AG09309 (cell line): ENCODE measurements at places on chromosomes 7 and 10.

- DNase-seq = no peak
Measured at GRCh38 chr10:130928306-130928705, 383.2 kb downstream of the TCERG1L start.

DNA sequence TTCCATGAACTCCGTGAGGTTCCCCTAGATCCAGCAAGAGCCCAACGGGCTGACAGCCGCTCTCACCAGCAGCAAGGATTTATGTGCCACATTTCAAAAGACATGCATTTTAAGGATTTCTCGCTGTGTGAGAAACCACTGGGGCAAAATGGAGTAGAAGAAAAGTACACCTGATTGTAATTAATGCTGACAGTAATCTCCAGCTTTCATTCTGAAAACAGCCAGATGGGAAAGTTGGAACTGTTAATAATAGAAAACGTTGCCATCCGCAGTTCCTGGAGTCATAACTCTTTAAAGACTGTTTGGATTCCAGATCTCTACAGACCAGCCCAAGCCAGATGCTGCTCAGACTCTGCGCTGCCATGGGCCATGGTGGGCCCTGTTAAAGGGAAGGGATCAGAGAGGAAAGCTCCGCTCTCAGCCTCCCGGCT is 216.9 kb upstream of the GLI3 start:
- DNase-seq = no peak

DNA sequence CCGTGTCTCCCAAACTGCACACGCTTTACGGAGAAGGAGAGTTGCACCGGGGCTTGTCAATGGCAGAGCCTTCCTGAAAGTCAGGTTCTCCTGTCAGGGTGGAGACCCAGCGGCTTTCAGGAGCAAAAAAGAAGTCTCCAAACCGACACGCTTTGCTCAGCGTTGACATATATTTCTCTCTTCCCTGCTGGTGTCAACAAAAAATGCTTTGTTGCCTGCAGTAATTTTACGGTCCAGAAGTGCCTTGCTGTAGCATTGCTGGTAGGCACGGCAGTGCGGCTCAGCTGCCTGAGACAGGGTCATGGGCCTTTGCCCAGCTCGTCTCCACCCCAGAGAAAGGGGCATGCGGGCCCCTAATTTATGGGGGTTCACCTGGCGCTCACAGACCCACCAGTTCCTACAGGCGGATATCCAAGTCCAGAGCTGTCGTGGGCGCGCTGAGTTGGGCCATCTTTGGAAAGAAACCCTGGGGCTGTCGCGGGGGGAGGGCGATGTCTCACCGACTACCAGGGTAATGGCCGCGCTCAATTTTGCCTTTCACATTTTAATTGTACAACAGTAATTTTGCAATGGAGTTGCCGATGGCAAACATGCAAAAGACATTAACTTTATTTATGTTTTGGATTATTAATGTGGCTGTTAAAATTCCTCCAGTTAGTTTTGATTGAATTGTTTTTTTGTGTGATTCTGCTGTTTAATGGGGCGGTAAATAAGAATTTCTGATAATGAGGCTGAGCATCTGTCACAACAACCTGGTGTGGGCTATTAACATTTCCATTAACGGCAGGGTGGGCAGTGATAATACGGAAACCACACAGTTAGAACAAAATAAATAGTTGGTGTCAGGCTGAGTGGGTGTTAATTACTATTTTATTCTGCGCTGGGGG is 478.2 kb upstream of the FOXK1 start:
- no peak for DNase-seq

DNA sequence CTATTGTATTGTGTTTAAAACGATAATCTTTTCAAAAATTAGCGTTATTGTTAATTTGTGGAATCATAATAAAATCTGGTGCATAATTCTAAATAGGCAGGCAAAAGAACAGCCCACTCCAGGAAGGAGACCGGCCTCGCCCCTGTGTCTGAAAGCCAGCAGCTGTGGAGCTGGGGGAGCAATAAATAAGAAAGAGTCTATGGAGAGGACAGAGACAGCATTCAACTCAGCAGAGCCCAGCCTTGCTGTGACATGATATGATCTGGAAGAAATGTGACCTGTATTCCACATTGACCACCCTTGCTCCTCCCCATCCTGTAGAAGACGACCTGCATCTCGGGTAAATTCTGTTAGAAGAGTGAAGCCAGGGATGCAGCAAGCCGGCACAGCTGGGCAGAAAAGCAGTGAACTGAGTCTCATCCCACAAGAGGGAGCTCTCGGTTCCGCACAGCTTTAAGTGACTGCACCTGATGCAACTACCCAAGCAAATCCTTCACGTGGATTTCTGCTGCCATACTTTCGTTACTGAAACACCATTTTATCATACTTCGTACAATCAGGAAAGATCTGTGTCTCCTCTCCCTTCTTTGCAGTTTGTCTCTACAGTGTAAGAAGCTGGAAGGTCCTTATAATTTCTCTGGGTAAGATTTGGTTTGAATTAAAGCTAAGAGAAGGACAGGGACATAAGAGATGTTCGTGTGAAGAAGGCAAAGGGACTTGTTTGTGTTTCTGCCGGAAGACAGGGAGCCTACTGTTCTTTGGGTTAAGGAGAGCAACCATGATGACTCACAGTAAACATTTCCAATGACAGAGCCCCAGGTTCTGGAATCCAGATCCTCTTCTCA is 427.1 kb downstream of the GPAM start:
- DNase-seq = no peak

- no peak for DNase-seq
Measured at GRCh38 chr7:2049111-2049781, 183.5 kb downstream of the MAD1L1 start.

DNA sequence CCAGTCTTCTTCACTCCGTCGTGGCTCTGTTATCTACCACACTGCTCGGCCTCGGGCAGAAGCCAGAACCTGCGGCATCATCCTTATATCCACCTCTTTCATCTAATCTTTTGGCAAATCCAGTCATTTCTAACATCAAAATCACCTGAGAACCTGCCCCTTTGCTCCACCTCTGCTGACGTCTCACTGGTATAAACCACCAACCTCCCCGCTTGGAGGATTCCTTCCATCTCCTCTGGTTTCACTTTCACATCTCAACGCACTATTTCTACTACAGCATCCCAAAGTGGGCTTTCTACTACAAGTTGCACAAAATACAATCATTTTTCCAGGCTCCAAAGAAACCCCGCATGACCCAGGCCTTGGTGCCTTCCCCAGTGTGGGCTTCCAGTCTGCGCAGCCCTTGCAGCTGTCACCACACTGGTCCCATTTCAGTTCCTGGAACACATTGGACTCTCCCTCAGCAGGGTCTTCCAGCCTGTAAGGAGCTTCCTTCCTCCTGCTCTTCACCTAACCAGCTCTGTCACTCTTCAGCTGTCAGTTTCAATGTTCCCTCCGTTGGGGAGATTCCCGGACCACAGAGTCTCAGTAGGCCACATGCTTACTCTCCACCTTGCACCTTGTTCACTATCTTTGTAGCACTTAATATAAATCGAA is 85.0 kb downstream of the PRKCQ start:
- no peak for DNase-seq

- no peak for DNase-seq
Measured at GRCh38 chr10:127790066-127790624, 53.2 kb downstream of the FOXI2 start.

DNA sequence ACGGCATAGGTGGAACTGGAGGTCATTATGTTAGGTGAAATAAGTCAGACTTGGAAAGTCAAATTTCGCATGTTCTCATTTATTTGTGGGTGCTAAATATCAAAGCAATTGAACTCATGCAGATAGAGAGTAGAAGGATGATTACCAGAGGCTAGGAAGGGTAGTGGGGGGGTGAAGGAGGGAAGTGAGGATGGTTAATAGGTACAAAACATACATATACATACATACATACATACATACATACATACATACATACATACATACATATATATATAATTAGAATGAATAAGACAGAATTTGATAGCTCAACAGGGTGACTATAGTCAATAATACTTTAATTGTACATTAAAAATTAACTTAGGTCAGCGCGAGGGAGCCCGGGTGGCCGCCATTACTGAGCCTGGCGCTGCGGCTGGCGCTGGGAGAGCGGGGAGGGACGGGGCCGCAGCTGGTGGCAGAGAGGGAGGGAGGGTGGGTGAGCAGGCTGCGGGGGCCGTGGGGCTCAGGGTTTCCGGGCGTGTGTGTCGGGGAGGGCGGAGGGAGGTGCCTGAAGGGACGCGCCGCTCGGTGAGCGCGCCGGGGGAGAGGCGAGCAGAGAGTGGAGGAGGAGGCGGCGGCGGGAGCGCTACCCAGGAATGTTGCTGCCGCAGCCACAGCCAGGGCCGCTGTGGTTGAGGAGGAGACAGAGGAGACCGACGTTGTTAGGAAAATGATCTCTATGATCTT is 85.8 kb upstream of the EGFR start:
- peak; percentile 1 for DNase-seq

DNA sequence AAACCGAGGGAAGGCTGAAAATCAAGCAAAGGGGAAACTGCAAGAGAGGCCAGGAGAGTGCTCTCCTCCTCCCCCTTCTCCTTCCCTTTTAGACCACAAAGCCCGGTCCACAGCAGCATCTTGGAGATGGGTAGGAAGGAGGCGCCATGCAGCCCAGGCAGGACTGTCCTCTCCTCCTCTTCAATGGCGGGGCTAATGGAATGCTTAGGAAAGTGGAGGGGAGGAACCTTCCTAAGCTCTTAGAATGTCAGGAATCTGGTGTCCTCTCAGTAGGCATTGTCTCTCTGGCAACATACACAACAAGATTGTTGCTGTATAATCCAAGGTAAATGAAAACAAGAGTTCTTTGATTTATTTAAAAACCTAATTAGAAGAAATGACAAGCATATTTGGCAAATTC is 185.1 kb downstream of the DGKI start:
- no peak for DNase-seq

GRCh38 chr7:52355053-52355452 is 680.4 kb upstream of the POM121L12 start:
- DNase-seq = no peak

DNA sequence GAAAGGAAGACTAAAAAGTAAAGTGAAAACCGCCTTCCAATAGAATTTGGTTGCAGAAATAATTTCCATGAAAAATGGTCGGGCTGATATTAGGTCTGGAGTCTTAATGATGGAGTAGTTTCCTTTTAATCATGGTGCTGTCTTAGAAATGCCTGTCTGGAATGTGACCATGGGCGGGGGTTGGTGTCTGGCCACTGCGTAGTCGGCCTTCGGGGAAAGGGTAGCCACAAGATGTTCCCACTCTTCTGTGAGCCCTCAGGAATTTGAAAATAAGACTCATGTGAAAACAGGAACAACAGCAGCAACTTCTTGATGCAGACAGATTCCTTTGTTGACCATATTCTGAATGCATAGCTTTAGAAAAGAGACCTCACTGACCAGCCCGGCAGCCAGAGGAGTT is 176.8 kb downstream of the KIAA1217 start:
- DNase-seq = peak; percentile 39

GRCh38 chr10:101595591-101596433 is 7.7 kb downstream of the DPCD start:
- peak; percentile 42 for DNase-seq

- no peak for DNase-seq
Measured at GRCh38 chr7:101100858-101101847, 15.9 kb downstream of the TRIM56 start.

- no peak for DNase-seq
Measured at GRCh38 chr10:115945701-115946445, 327.1 kb downstream of the GFRA1 start.

DNA sequence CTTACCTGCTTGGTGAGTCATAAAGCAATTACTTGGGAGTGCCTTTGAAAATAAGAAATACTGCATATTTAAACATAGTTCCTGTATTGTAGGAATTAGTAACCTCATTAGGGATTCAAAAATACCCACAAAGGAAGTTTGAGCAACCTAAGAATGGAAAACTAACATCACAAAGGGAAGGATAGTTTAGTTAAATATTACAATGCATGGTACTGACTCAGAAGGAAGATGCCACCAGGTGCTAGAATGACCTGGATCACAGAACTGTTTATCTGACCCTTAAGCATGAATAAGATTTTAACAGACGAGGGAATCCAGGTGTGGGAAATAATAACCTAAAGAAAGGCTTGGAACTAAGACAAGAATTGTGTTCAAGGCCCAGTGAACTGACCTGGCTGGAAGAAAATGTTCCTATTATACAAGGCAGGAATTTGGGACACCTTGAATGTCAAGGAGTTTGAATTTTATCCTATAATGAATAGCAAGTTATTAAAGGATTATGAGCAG is 106.4 kb downstream of the GSAP start:
- DNase-seq = no peak

GRCh38 chr10:101053516-101053915 is 8.3 kb upstream of the KAZALD1 start:
- DNase-seq = no peak

DNA sequence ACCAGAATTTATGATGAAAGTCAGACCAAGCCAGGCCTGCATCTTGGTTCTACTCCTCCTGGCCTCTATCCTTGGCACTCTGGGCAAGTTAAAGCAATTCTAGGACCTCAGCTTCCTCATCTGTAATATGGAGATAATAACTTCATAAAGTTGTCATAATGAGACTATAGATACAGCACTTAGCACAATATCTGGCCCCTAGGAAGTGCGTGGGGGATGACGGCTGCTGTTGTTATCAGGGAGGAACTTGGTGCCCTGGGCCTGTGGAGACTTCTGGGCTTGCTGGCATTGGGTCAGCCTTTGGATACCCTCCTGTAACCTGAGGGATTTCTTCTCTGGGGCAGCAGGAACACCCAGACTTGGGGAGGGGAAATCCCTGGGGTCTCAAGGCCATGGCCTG is 27.6 kb downstream of the PFKFB3 start:
- no peak for DNase-seq

DNA sequence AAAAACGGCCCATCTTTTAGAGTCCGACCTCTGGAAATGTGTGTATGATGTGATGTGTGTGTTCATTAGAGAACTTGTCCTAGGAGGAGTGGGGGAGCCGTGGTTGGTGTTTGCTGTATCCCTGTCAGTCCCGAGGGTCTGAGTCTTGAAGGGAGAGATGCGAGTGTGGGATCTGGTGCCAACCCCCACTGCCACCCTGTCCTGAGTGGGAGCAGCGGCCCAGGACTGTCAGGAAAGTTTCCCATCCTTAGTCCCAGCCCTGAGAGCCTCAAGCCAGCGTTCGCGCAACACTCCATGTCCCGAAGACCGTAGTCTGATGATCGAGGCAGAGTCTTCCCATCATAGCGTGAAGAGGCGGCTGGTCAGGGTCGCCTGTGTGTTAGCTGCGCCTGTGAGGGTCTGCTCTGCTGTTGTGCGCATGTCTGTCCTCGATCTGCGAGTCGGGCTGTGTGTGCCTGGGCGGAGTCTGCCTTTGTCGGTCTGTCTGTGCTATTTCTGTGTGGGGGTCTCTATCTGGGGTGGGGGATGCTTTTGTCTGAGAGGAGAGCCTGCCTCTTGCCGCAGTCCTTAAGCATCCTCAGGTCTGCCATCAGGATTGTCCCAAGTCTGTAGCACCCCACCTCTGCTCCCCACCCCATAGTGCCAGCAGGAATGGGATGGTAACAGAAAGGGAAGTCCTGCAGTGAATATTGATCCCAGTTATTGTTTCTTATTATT is 514 bp upstream of the CHAT start:
- DNase-seq = no peak
